Stimulated activated CD4-positive, alpha-beta T cell treated with anti-CD3 and anti-CD28 coated beads, Interleukin-1b, Interleukin-23, amount 100 ng/mL, for 24 hours (primary cell): ENCODE measurements at places on chromosomes 12 and 14.

GRCh38 chr12:58359084-58359483 lies 417.7 kb downstream of the ATP23 start:
- no peak for DNase-seq

DNA sequence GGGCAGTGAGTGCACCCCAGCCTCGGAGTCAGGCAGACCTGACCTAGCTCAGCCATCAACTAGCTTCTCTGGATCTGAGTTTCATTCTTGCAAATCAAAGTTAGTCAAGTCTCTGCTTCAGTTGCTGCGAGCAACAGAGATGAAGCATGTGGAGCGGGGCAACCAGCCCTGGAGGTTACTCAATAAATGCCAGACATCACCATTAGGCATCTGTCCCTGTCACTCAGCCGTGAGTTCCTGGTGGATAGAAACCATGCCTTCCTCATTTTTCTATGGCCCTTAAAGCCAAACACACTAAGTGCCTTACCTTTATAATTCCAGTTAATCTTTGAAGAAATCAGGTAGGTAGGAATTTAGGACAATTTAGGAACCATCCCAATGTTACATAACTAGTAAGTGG lies 19.3 kb downstream of the RFX4 start:
- no peak for DNase-seq

GRCh38 chr12:25130741-25131188 lies 64.2 kb downstream of the DNAI7 start:
- DNase-seq: no peak

- no peak for DNase-seq
Measured at GRCh38 chr12:106633451-106633823, 50.6 kb downstream of the RFX4 start.

DNA sequence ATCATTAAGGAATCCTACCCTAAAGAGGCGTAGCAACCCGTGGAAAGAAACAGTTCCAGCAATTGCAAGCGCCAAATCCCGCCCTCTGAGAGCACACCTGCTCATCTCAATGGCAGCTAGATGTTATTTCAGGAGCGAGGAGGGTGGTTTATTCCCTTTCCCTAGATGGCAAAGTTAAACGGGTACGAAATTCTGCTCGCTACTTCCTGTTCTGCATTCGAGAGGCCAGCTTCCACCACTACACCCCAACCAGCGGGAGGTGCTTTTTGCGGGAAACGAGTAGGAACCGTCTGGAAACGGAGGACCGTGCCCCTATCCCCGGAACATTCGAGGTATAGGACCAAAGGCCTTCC lies 536 bp downstream of the VPS29 start:
- no peak for DNase-seq
